ENCODE measurements at places on chromosomes 12 and 14.

DNA sequence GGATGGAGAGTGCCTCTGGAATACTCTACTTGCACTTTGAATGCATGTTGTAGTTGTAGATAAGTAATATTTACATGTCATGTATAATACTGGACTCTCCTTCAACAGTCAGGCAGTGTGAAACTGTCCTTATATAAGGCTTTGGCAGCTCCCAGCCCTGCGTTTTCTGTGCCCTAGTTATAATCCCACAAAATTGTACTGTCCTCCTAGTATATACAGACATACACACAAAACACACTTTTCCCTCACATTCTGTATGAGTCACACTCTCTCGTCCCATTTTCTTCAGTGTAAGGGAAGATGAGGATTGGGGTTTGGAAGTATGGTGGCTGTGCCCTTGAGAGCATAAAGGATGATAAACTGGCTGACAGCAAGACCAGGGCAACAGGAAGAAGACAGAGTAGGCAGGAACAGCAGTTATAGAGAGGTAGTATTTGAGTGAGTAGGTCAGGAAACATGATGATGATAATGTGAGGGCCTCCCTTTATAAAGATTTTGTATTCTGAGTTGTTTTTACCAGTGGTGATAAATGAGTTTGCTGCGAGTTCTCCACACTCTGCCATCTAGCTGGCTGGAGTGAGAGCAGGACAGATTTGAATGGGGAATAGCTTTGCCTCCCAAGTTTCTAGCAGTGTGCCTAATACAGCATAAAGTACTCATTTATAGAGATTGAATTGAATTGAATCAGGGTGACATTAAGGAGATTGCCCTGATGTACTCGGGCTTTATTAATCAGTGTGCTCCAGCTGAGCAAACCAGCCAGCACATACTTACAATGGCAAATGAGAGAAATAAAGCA lies 5.0 kb downstream of the CREBL2 start:
- DNase-seq = no peak

DNA sequence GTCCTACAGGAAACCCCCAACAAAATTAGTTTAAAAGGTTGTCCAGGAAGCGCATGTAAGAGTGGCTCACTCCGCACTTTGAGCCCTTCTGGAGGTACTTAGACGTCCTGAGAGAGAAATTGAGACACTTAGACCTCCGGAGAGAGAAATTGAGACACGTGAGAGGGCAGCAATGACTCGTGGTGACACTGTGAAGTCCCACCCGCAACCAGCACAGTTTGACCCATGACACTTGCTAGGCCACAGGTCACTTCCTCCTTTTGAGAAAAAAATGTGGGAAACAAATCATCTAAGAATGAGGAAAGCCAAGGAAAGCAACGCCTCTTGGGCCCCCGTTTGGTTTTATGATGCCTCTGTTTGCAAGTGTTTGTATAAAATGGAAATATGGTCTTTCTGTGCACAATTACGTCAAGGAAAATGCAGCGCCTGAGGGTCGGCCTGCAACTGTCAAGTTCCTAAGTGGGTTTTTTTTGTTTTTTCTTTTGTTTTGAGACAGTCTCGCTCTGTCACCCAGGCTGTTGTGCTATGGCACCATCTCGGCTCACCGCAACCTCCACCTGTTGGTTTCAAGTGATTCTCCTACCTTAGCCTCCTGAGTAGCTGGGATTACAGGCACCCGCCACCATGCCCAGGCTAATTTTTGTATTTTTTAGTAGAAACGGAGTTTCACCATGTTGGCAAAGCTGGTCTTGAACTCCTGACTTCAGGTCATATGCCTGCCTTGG lies 13.6 kb upstream of the CDCA4 start:
- no peak for DNase-seq

- no peak for DNase-seq
Observed at GRCh38 chr14:78403278-78403815, 233.2 kb downstream of the NRXN3 start.

DNA sequence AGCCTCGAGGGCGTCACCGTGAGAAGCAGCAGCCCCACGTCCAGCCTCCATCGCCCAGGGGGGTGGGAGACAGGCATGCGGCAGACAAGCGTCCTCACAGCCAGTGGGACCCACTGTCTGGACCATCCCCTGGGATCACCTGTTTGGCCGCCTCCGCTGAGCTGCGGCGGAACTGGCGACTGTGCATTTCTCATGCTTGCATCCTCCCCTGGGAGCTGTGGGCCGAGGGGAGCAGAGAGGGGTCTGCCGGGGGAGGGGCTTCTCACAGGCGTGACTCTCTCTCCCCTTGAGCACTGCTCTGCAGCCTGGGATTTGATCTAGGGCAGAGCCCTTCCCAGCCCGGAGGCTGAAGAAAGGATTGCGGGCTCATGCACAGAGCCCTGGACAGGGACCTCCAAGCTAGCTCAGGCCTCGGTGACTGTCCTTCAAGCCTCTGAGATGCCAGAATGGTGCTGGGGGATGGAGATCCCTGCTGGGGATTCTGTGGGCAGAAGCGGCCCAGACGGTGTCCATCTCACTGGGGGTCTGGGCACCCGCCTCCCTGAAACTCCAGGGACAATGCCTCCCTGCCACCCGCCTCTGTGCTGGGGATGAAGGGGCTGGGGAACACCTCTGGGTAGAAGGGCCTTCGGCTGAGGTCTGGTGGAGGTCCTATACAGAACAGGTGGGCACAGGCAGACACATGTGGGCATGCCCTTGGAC lies 61.1 kb downstream of the PRIMA1 start:
- peak; percentile 71 for DNase-seq

DNA sequence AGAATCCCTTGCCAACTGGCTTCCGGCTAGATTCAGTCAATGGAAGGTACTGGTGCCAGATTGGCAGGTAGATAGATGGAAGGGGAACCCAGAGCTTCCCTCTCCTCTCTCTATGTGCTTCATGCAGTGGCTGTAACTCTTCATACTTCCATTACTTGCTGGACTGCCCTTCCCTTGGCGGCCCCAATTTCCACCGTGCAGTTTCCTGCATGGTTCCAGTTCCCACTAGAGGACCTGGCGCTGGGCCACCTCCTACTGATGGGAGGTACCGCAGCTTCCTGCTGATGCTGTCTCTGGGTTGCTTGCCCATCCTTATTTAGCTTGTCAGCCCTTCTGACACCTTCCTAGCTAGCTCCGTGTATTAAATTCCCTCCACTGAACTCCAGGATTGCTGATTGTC lies 226.4 kb downstream of the ANO2 start:
- DNase-seq = no peak

DNA sequence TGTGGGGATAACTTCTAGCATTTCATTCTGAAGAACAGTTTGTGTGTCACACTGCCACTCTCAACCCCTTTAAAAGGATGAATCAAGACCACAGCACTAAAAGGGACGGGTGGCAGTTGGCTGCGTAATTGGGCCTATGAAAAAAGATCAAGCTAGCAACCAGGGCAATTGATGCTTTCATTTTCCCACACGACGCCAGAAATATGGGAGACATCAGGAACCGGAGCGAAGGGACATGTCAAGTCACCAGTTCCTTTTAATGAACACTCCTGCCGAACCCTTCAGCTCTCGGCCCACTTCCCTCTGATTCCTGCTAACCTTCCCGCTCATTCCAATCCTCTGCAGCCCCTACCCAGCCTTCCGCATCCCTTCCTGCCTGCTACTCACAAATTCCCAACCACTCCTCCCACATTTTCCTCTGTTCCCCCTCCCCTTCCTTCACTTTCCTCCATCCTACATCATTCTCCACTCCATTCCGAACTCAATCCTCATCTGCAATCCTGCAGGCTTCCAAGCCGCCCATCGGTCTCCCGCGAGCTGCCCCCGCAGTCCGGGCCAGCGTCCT lies 753 bp downstream of the CSRNP2 start:
- no peak for DNase-seq

- no peak for DNase-seq
Observed at GRCh38 chr12:49346659-49347310, at the start of gene DNAJC22. DNAJC22 (plus strand) TSS chr12:49346888; CDS start chr12:49348873, 1,985 bp downstream.

GRCh38 chr14:37197421-37198272 lies at the start of gene MIPOL1:
MIPOL1 (plus strand) TSS chr14:37197937; CDS start chr14:37247889, 49,952 bp downstream.
- DNase-seq = peak; percentile 81

DNA sequence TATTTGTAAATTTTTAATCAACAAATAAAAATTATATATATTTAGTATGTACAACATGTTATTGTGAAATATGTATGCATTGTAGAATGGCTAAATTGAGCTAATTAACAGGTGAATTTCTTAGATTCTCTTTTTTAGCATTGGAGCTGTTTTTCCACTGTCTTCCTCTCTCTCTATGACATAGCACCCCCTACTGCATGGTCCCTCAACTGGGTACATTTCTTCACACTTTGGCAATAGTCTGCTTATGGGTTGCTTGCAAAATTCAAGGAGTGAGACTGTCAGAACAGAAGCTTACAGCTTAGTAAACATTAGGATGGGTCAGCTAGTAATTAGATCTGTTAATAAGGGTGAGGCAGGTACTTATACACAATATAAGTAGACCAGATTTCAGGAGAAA lies 658.5 kb upstream of the MGAT4C start:
- DNase-seq = no peak

DNA sequence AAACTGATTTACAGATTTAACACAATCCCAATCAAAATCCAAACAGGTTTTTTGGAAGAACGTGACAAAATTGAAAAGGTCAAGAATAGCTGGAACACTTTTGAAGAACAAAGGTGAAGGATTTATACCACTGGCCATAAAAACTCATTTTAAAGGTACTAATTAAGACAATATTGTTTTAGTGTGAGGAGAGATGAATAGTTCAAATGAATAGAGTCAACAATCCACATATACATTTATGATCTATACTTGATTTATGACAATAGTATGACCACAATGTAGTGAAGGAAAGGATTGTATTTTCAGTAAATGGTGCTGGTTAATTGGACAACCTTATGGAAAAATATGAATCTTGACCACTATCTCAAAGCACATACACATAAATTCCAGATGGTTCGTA lies 29.3 kb downstream of the CCDC175 start:
- no peak for DNase-seq

GRCh38 chr12:105978686-105979085 lies 160.1 kb downstream of the NUAK1 start:
- no peak for DNase-seq

- no peak for DNase-seq
Observed at GRCh38 chr12:125454786-125455480, 389.7 kb downstream of the AACS start.

DNA sequence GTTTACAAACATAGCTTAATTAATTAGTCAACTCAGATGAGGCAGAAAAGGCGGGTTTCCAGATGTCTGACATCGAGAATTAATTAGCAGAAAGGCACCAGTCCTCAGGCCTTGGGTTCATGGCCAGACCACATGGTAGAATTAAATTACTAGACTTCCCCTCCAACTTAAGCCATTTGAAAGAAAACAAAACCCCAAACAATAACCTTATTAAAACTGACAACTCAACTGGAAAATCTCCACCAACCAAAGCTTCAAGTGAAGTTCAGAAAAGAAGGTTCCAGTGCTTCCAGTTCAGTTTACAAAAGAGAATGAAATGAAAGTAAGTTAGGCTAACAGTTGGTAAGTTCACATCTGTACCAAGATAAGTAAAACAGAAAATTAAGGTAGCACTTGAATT lies 349.5 kb downstream of the GRIN2B start:
- DNase-seq = no peak

DNA sequence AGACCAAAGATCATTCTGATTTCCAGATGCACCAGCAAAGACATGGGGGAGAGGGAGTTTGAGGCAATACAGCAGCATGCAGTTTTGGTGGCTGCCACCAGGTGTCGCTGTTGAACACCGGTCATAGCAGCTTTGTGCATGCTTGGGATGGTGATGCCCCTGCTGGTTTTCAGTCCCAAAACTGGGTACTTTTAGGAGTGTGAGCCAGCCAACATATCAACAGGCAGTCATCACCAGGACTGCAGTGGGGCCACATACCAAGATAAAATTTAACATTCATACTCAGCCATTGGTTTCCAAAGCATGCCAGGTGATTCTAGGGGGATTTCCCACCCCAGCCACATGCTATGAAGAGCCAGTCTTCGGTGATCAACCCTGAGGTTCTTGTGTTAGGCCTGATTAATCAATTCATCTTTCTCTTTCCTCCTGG lies 64.2 kb downstream of the PHETA1 start:
- DNase-seq = no peak

GRCh38 chr12:96054244-96054610 lies 18.8 kb upstream of the LTA4H start:
- DNase-seq = no peak

DNA sequence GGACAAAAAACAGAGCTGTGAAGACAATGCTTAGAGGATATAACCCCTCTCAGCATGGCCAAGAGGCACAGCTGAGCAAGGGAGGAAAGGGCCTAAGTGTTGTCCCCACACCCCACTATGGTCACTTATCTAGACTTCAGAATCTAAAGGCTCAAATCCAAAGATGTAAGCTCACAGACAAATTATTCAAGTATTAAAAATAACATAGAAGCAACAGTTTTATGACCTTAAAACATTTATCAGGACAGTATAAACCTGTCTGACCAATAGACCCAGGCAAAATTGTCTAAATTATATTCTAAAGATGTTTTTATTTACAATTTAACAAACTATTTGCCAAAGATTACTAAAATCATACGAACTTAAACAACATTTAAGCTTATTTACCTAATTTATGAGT lies 28.1 kb upstream of the PRICKLE1 start:
- DNase-seq = no peak

DNA sequence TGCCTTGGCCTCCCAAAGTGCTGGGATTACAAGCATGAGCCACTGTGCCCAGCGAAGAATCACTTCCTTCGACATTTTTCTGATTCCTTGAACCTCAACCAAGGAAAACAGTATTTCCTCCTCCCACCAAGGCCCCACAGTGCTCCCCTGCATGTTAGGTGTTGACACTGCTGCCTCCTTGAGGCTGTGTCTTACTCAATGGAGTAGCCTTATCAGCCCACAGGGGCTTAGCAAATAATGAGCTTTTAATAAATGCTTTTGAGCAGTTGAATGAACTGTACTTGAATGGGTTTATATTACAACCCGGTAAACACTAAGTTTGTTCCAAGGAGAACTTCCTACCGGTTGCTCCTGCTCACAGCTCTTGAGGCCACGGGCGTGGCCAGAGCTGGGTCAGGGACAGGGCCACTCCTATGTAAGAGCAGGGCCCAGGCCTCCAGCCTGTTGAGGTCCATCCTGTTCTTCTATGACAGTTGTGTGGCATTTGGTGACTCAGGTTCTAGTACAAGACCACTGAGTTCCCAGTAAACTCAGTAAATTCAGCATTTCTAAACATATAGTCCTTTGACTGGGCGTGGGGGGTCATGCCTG lies 36.8 kb upstream of the TUBA1A start:
- no peak for DNase-seq

DNA sequence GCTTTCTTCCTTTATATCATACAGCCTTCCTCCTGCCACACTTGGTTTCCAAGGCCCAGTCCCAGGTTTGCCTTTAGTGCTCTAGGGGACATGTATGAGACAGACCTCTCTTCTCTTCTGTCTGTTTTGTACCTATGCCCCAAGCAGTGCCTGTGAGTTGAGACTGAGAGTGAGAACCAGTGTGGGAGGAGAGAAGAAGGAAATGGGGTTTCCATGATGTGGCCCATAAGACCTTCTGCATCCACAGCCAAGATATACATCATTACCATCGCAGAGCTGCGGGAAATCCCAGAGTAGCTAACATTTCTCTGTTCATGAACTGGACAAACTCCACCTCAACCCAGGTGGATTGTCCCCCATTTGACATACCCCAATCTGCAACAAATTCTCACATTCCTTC lies 2.8 kb downstream of the TESPA1 start:
- DNase-seq = no peak
